ENCODE measurements at places on chromosomes 6 and 20. TPM values are rescaled to one million over a fixed set of nuclear protein-coding genes. Genes with fewer than 3 reads are reported as not detected.

DNA sequence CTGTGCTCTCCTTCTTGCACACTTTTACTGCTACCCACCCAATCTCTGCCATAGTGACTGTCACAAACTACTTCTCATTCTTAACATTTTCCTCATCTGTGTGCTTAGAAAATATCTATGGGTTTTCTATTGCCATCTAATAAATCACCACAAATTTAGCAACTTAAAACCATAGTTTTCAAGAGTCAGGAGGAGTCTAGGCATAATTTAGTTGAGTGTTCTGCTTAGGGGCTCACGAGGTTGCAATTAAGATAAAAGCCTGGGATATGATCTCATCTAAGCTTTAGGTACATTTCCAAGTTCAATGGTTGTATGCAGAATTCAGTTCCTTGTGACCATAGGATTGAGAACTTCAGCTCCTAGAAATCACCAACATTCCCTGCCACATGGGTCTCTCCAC lies 98.8 kb downstream of the CLVS2 start:
- H3K4me1 ChIP-seq, result no peaks in the 10 kb centered on the region
- H3K36me3 ChIP-seq, result no peaks in the 10 kb centered on the region
- H3K27ac ChIP-seq, result no peak overlapping the region

GRCh38 chr6:30882204-30882758 lies 2.0 kb upstream of the DDR1 start:
- no peaks in the 10 kb centered on the region for H3K36me3 ChIP-seq
- peaks cover 81% of the 10 kb centered on the region for H3K4me1 ChIP-seq
- peak overlapping the region; percentile 89 for H3K4me3 ChIP-seq
- H3K27ac ChIP-seq, result peak overlapping the region; percentile 99

DNA sequence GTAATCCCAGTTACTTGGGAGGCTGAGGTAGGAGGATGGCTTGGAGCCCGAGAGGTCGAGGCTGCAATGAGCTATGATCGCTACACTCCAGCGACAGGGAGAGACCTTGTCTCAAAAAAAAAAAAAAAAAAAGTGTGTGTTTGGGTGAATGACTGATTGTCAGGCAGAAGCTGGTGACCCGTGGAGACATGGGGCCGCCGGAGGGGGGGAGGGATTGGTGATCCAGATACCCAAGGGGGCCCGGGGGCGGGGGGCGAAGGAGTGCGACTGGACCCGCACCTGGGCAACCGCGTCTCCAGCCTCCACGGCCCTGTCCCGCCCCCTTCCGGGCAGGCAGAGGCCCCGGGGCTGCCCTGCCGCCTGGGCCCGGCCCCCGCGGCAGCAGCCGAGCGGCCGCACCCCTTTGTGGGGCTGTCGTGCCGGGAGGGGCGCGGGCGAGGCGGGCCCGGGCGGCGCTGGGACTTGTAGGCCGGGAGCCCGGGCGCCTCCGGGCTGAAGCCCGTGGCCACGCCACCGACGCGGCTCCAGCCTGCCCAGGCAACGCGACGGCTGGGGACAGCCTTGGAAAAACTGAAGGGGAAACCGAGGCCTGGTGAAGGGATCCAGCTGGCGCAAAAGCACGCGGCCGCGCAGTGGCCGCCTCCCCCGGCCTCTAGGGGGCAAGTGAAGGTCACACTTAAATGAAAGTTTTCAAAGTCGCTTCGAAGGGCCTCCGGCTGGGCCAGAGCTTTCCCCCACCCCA lies 2.1 kb upstream of the RBM38 start:
- peak overlapping the region; percentile 47 for H3K4me3 ChIP-seq
- H3K27ac ChIP-seq, result peak overlapping the region; percentile 74
- H3K36me3 ChIP-seq, result no peaks in the 10 kb centered on the region

DNA sequence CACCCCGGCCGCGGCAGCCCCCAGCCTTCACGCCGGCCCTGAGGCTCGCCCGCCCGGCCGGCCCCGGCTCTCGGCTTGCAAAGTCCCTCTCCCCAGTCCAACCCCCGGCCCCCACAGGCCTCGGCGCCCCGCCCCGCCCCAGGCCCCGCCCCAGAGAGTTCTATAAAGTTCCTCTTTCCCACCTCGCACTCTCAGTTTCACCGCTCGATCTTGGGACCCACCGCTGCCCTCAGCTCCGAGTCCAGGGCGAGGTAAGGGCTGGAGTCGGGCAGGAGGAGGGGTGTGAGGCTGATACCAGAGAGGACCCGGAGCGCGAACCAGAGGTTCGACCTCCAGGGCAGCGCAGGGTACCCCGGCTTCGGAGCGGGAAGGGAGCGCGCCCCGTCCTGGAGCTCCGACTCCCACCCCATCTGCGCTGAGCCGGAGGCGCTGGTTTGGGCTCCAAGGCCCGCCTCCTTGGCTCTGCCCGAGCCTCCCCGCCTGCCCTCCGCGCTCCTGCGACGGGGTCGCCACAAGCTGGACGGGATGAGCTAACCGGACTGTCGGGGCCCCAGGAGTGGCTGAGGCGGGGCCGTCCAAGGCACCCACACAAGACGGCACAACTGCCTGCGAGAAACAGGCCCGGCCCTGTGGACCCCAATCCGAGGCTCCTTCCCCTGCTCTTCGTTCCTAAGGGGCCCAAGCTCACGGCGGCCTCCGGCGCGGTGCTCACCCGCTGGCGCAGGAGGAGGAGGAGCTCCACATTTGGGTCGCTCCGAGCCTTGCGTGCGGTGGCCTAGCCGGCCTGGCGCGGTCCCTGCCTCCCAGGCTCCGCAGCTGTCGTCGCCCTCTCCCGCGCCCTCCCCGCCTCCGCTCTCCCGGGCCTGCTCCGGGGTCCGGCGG lies at the start of gene IRF4:
Gene IRF4, plus strand, starts transcription at position 194 of the 882 bp plus-strand sequence. CDS start 1,401 bp downstream, outside the sequence.
- DNase-seq, result no peak
- H3K36me3 ChIP-seq, result no peaks in the 10 kb centered on the region
- peaks cover 27% of the 10 kb centered on the region for H3K4me1 ChIP-seq
- peaks cover 9% of the 10 kb centered on the region for H3K27me3 ChIP-seq

DNA sequence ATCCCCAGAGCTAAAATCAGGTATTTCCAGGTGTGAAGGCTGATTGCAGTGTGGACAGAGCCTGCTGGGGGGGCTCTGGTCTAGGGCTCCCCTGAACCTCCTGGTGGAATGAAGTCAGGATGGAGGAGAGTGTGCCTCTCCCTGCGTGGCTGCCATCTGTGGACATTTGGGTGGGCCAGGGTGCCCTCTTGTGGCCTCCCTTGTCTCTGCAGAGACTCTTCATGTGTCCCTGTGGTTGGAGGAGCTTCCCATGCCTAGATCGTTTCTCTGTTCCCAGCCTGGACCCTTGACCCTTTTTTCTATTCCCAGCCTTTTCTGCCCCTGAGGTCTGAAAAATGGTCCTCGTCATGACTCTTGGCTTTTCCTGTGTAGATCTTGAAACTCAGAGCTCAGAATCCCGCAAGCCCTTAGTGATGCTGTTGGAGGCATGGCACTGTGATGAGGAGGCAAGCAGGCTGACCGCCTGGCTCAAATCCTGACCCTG lies 9.9 kb upstream of the PSMF1 start:
- H3K27me3 ChIP-seq, result no peaks in the 10 kb centered on the region
- no peaks in the 10 kb centered on the region for H3K4me1 ChIP-seq

GRCh38 chr6:3372184-3372846 lies 84.5 kb downstream of the SLC22A23 start:
- no peak overlapping the region for H3K27ac ChIP-seq
- H3K27me3 ChIP-seq, result no peaks in the 10 kb centered on the region

GRCh38 chr20:25187635-25188034 lies 7.9 kb upstream of the ENTPD6 start:
- H3K4me3 ChIP-seq, result no peak overlapping the region
- H3K27me3 ChIP-seq, result no peaks in the 10 kb centered on the region
- H3K4me1 ChIP-seq, result no peaks in the 10 kb centered on the region
- no peak for DNase-seq
- H3K27ac ChIP-seq, result no peak overlapping the region

GRCh38 chr6:6406715-6407070 lies 86.2 kb upstream of the F13A1 start:
- no peak overlapping the region for H3K4me3 ChIP-seq
- no peak for DNase-seq
- H3K27ac ChIP-seq, result no peak overlapping the region
- H3K27me3 ChIP-seq, result peaks cover 4% of the 10 kb centered on the region
- H3K36me3 ChIP-seq, result no peaks in the 10 kb centered on the region
- peaks cover 12% of the 10 kb centered on the region for H3K4me1 ChIP-seq

GRCh38 chr6:150658421-150658820 lies 58.7 kb downstream of the PLEKHG1 start:
- no peak for DNase-seq
- H3K4me3 ChIP-seq, result no peak overlapping the region
- H3K27ac ChIP-seq, result no peak overlapping the region

GRCh38 chr20:44217342-44218092 lies 6.9 kb upstream of the OSER1 start:
- H3K27me3 ChIP-seq, result no peaks in the 10 kb centered on the region
- peaks cover 8% of the 10 kb centered on the region for H3K36me3 ChIP-seq
- H3K4me3 ChIP-seq, result no peak overlapping the region
- H3K27ac ChIP-seq, result no peak overlapping the region
- DNase-seq, result no peak
- H3K4me1 ChIP-seq, result no peaks in the 10 kb centered on the region

GRCh38 chr6:90144928-90145555 lies 151.6 kb downstream of the BACH2 start:
- no peak overlapping the region for H3K4me3 ChIP-seq
- no peak for DNase-seq
- H3K27me3 ChIP-seq, result no peaks in the 10 kb centered on the region
- peaks cover 7% of the 10 kb centered on the region for H3K4me1 ChIP-seq
- H3K36me3 ChIP-seq, result no peaks in the 10 kb centered on the region
- H3K27ac ChIP-seq, result no peak overlapping the region

DNA sequence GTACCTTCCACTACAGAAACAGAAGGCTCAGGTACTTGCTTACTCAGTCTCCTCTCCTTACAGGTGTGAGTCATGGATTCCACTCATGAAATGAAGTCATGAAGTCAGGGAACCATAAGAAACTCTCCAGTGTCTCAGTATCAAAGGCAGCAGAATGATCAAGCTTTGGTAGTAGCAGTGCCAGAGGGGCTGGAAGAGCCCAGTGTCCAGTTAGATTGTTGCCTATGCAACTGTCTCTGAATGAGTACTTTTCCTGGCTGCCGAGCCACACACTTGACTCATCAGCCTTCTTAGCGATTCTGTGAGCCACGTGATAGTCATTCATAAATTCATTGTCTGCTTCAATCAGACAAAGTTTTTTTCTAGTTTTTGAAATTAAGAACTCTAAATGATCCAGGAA lies 52.2 kb upstream of the DTNBP1 start:
- no peak overlapping the region for H3K27ac ChIP-seq
- H3K4me1 ChIP-seq, result no peaks in the 10 kb centered on the region

GRCh38 chr6:17505767-17506280 lies 94.3 kb upstream of the FAM8A1 start:
- no peaks in the 10 kb centered on the region for H3K36me3 ChIP-seq
- H3K27me3 ChIP-seq, result no peaks in the 10 kb centered on the region
- no peak for DNase-seq
- no peak overlapping the region for H3K27ac ChIP-seq

DNA sequence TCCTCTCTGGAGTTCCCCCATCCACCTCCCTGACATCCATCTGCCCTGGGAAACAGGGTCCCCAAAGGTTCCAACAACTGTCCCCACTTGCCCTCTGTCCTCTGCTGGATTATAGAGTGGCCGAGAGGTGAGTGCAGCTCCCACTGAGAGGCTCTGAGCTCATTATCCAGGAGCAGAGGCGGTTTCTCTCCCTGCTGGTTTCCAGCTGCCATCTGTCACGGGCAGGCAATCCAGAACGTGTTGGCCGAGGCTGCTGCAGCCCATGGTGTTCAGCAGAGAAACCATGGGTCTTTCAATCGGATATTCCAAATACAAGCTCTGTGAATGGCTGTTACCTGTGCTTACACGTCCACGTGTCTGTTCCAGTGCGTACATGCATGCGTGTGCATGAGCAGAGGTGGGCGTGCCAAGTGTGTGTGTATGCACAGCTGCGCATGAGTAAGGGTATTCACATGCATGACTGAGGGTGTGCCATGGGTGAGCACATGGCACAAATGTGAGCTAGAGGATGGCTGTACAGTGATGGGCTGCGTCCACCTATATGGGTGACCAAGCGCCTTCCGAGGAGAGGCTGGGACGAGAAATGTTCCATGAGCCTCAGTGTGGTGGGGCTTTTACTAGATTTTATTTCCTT lies 183.7 kb upstream of the PMEPA1 start:
- no peaks in the 10 kb centered on the region for H3K27me3 ChIP-seq
- H3K27ac ChIP-seq, result no peak overlapping the region
- no peaks in the 10 kb centered on the region for H3K36me3 ChIP-seq
- peaks cover 6% of the 10 kb centered on the region for H3K4me1 ChIP-seq
- no peak overlapping the region for H3K4me3 ChIP-seq

DNA sequence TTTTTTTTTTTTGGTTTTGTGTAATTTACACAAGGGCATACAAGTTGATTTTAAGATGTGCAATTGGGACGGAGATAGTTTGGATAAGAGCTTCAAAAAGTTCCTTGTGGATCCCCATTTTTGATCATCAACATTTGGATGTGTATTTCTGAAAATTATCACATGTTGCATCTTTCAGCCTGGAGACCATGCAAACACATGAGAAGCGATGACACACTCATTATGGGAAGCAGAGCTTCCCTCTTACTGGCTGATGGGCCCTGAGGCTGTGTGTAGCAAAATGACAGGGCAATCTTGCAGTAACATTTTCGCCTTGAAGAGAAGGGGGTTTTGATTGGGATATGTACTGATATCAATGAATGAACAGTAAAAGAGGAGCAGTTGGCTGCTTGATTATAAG lies 22.0 kb upstream of the RIPK1 start:
- H3K4me1 ChIP-seq, result no peaks in the 10 kb centered on the region
- H3K4me3 ChIP-seq, result no peak overlapping the region
- no peak for DNase-seq
- H3K36me3 ChIP-seq, result no peaks in the 10 kb centered on the region
- no peak overlapping the region for H3K27ac ChIP-seq

DNA sequence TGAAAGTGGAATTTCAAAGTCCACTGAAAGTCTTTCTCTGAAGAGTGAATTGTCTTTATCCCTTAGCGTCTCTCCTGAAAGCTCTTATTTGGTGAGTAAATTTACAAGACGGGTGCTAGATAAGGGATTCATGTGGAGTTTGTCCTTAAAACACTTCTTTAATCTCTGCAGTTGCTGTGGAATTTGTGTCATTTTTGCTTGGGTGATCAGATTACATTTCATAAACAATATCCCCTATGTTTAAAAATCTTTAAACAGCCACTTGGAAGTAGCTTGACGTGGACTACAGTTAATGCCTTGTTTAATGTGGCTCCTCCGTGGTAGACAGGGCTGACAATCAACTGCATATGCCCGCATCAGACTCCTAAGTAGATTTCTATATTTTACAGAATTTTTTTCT lies 175.4 kb upstream of the ZNF217 start:
- H3K4me1 ChIP-seq, result peaks cover 15% of the 10 kb centered on the region
- H3K27ac ChIP-seq, result no peak overlapping the region
- DNase-seq, result no peak
- no peak overlapping the region for H3K4me3 ChIP-seq
- no peaks in the 10 kb centered on the region for H3K36me3 ChIP-seq

Gene PRSS16
- 25.7 TPM for total RNA-seq

Gene TRIM31
- not detected for total RNA-seq

Gene RAB44
- total RNA-seq, result 0.18 TPM

Gene PDCD2
- total RNA-seq, result 41.0 TPM

Gene TUBB2B
- total RNA-seq, result 5.0 TPM

Gene ZC3H12D
- total RNA-seq, result 0.79 TPM
